ENCODE measurements at places on chromosomes 13 and 19.

DNA sequence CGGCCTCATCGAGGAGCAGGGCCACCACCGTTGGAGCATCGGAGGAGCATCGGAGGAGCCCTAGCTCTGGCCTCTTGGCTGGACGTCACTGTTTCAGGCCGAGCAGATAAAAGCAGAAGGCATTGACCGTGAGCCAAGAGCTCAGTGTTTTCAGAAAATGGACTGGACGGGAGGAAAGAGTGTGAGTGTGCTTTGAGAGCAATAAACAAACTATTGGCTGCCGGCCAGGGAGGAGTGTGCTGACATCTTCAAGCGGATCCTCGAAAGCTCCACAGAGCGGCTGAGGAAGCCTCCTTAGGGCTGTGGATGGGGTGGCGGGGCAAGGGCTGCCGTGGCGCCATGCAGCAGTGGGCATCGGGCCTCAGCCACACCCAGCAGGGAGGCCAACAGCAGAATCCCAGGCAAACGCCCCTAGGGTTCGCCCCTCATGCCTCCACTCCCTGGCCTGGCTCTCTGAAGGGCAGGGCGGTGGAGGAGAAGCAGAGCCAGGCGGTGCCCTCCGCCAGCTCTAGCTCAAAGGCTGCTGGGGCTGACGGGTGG, 41.8 kb downstream of the IRS2 start:
- no peak for DNase-seq

DNA sequence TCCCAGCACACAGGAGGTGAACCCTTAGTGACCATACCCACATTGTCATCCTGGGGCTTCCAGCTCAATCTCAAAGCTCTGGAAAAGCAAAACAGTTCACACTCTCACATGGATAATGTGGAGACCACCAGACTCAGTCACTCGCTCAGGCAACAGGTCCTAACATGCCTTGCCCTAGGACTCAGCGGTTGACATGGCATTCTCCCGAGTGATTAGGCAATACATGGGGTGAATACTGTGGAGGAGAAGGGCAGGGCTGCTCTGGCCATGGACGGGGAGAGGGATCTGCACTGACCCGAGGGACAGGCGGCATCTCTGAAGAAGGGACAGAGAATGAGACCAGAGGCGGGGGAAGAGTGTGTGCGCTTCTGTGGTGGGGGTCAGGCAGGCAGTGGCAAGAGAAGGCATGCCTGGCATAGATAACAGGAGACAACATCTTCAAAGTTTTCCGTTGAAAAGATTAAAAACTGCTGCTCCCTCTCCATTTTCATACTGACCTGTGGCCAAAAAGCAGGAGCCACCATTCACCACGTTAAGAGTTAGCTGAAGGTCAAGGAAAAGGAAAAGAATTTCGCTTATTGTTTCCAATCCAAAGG, 44.5 kb upstream of the EPHX3 start:
- DNase-seq = no peak

DNA sequence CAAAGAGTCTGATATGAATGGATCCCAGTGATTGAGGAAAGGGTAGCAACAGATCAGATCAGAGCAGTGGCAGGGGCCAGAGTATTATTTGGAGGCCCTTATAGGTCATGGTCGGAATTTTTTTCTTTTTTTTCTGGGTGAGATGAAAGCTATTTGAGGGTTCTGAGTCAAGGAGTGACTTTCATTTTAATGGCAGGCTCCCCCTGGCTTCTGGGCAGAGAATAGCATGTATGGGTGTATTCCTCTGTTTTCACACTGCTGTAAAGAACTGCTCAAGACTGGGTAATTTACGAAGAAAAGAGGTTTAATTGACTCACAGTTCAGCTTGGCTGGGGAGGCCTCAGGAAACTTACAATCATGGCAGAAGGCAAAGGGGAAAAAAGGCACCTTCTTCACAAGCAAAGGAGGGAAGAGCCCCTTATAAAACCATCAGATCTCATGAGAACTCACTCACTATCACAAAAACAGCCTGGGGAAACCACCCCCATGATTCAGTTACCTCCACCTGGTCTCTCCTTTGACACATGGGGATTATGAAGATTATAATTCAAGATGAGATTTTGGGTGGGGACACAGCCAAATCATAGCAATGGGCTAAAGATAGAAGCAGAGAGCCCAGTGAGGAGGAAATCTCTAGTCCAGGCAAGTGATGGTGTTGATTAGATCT, 3.0 kb upstream of the SLC6A16 start:
- peak; percentile 62 for DNase-seq

DNA sequence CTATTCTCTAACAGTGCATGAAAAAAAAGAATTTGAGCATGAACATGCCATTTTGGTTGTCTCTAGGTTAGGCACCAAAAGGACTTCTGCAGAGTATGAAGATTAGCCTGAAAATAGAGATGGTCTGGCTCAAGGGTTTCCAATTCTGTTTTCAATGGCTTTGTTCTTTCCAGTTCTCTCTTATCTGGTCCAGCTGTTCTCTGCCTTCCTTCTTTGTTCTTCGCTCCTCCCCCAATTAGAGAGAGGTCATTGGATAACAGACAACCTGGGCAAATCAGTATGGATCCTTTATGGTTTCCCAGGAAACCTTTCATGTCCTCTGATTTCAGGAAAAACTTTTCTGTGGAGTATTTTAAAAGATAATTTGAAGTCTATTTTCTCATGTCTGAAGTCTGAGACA, 623.4 kb downstream of the PCDH17 start:
- DNase-seq = no peak

DNA sequence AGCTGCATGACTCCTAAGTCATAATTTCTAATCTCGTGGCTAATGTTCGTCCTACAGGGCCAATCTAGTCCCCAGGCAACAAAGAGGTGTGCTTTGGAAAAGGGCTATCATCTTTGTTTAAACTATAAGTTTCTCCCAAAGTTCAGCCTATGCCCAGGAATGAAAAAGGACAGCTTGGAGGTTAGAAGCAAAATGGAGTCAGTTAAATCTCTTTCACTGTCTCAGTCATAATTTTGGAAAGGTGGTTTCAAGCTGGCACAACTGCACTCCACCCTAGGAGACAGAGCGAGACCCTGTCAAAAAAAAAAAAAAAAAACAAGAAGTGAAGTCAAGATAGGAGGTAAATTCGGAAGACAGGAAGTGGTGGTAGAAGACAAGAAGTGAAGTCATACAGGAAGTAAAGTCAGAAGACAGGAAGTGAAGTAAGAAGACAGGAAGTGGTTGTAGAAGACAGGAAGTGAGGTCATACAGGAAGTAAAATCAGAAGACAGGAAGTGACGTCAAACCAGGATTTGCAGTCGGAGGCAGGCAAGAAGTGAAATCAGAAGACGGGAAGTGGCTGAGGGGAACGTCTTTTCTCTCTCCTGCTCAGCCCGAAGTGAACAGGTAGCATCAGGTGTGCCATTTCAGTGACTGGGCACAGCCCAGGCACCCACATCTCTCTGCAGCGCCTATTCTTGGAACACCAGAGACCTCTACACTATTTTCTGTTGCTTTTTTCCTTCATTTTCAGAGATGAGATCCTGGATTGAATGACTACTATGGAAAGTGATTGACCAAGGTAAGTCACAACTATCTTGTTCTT, 32.2 kb downstream of the GP6 start:
- DNase-seq = peak; percentile 87

GRCh38 chr13:110647365-110647737, 32.0 kb downstream of the NAXD start:
- DNase-seq = no peak

- no peak for DNase-seq
Observed at GRCh38 chr13:31331068-31331467, 131.3 kb downstream of the B3GLCT start.

DNA sequence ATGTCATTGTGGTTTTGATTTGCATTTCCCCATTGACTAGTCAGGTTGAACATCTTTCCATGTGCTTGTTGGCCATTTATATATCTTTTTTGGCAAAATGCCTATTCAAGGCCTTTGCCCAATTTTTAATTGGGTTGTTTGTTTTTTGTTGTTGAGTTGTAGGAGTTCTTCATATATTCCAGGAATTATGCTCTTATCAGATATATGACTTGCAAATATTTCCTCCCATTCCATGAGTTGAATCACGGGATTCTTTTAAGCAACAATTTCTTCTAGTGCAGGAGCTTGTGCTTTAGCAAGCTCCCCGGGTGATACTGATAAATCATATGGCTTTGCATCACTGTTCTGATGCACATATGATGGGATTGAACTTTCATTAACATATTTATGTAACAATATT, 47.0 kb upstream of the FLT1 start:
- DNase-seq = no peak

DNA sequence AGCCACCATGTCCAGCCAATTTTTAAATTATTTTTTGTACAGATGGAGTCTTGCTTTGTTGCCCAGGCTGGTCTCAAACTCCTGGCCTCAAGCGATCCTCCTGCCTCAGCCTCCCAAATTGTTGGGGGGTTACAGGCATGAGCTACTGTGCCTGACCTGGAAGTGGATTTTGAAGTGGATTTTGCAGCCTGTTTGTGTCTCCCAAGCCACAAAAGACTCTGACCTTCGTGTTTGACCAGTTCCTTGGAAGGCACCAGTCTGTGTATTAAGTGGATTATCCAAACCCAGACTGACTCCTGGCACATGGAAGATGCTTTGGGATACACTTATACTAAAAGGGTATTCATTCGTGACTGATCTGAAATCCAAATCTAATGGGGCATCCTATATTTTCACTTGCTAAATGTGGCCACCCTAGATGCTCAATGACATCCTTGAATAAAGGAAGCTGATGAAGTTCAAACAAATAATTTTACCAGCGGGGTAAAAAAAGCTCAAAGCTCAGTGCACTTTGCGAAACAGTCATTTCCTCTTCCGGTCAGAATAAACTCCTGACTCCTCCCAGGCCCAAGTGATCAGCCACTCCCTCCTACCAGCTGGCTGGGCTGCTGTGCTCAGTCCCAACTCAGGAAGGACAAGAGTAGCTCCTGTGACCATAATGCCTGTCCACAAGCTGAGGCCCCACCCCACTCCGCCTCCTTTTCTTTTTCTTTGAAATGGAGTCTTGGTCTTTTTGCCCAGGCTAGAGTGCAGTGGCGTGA, 32.6 kb upstream of the GATAD2A start:
- peak; percentile 68 for DNase-seq

GRCh38 chr13:31221057-31221456, 21.3 kb downstream of the B3GLCT start:
- no peak for DNase-seq

- no peak for DNase-seq
Observed at GRCh38 chr19:18257503-18258470, 16.5 kb downstream of the IQCN start.

- no peak for DNase-seq
Observed at GRCh38 chr13:75812751-75813181, 176.6 kb downstream of the LMO7 start.

- peak; percentile 35 for DNase-seq
Observed at GRCh38 chr19:49691243-49692146, 579 bp downstream of the CPT1C start.

DNA sequence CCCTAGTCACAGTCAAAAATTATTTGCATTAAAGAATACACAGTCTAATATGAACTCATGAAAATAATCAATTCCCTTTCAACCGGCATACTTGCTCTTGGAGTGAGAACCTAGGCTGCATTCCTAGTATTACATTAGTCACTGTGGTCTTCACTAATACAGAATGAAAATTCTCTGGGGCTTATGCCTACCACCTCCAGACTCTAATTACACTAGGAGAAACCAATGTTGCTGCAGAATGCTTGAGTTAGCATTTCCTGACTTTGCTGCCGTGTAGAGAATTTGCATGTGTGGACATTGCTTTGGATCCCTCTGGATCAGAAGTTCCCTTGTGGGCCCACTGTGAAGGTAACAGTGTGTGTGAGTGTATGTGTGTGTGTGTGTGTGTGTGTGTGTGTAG, 87.8 kb downstream of the CCNA1 start:
- no peak for DNase-seq

- DNase-seq = no peak
Observed at GRCh38 chr19:10747674-10748073, 29.8 kb downstream of the DNM2 start.

DNA sequence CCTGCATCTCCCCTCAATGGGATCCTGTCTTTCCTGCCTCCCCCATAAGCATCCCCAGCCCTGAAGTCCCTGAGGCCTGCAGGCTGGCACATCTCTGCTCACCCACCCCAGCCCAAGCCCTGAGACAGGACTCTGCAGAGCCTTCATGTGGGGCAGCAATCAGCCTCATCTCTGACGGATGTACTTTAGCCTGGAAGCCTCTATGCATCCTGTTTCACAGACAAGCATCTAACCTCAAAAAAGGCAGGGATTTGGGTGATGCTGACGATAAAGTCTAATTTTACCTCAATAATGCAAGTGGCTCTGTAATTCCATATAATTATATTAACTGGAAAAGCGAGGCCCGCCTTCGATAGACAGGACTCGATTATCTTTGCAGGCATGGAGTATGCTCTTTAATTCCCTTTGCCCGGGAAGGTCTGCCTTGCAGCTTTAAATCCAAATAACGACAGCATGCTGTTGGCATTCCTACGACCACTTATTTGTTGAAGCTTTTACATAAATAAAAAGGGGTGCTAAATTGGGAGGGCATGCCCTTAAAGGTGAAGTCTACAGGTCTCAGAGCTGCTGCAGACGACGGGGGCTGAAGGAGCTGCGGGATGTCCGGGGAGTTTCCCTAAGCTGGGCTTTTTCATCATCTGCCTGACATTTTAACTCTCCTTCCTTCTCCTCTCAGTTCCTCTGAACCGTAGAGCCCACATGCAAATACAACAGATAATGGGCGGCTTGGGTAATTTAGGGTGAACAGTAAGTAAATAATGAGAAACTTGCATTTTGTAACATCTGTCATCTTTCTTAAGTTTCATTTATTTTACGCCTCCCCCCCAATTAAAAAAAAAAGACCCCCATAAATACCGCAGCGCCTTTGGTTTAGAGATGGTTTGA, 211.5 kb downstream of the URI1 start:
- no peak for DNase-seq

- DNase-seq = no peak
Observed at GRCh38 chr19:18790566-18791314, at the start of gene COMP. Gene COMP (minus strand): TSS chr19:18791305. CDS start chr19:18791269, 36 bp downstream.

DNA sequence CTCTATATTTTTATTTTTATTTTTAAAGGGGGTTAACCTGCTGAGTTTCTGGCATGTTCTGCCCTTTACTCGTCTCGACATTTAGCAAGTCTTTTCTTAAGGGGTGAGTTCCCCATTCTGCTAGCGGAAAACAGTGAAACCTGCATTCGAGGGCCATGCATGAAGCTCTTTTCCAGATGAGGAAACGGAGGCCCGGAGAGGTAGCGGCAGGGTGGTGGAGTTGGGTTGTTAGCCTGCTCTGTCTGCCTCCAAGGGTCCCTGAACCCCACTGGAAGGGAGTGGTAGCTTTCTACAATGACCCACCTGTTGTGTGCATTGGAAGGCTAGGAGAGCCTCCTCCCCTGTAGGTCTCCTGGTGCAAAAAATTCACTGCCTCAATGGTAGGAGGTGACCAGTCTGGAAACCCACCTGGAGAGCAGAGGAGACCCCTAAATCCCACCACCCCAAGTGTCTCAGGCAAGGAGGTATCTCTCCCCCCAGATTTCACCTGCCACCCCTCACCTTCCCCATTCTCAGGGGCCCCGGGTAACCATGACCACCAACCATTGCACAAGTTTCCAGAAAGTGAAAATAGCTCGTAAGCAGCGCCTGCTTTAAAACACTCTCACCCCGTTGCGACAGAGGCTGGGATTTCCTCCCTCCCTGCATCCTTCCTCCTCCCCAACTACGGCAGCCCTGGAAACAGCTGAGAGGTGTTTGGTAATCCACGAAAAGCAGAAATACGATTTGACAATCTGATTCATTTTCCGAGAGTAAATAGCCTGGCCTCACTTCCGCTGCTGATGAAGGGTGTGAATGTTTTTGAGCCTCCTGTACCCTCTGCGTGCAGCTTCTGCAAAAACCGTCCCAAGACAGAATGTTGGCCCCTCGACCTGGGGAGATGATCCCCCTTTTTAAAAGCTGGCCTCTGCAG, 3.5 kb downstream of the KLF2 start:
- DNase-seq = peak; percentile 75

GRCh38 chr13:25692099-25692498, 320.3 kb downstream of the ATP8A2 start:
- DNase-seq = no peak

GRCh38 chr13:25231517-25231916, 55.8 kb downstream of the MTMR6 start:
- no peak for DNase-seq

Measured in activated CD4-positive, alpha-beta T cell treated with anti-CD3 and anti-CD28 coated beads, Interleukin-2, Interleukin-6, amounts not matched to agents 100 ng/mL and 50 ng/mL, durations not matched to agents 16 hours and 8 hours (primary cell).